Activated T-helper 2 cell treated with anti-CD3 and anti-CD28 coated beads, Interferon-gamma antibody, Interleukin-2, Interleukin-4, amounts not matched to agents 10 μg/mL and 5 μg/mL and 100 μg/mL, durations not matched to agents 14 hours and 24 hours and 36 hours (primary cell): ENCODE measurements at places on chromosomes 16 and 17. TPM values are rescaled to one million over a fixed set of nuclear protein-coding genes. Genes with fewer than 3 reads are reported as not detected.

Gene PPY
- total RNA-seq: not detected in 2 replicates

Gene PSMD3
- 193 and 196 TPM in 2 replicates for total RNA-seq

Gene KRTAP4-3
- not detected in 2 replicates for total RNA-seq

Gene ATP2C2
- total RNA-seq: not detected in 2 replicates

Gene FOXO3B
- 5.7 and 6.3 TPM in 2 replicates for total RNA-seq

Gene QRICH2
- total RNA-seq: 1.7 and 2.1 TPM in 2 replicates

Gene MYCBPAP
- total RNA-seq: 3.1 and 4.4 TPM in 2 replicates

Gene TM4SF5
- total RNA-seq: not detected in 2 replicates

Gene TBC1D3H
- not detected in 2 replicates for total RNA-seq

Gene NDEL1
- 66.6 and 66.9 TPM in 2 replicates for total RNA-seq

Gene PITPNM3
- total RNA-seq: 0.52 and 1.1 TPM in 2 replicates

Gene RPH3AL
- total RNA-seq: 3.2 and 3.5 TPM in 2 replicates

Gene MYH1
- total RNA-seq: not detected in 2 replicates

Gene OR3A1
- total RNA-seq: not detected in 2 replicates

Gene HOXB8
- not detected in 2 replicates for total RNA-seq

Gene SEZ6
- not detected in 2 replicates for total RNA-seq

Gene RHBDL3
- total RNA-seq: 0.11 and 0.18 TPM in 2 replicates

Gene ADAD2
- not detected in 2 replicates for total RNA-seq

Gene C16orf89
- total RNA-seq: not detected in 2 replicates

Gene ZNF624
- total RNA-seq: 2.8 and 4.9 TPM in 2 replicates

Gene RAB11FIP4
- 20.8 and 26.2 TPM in 2 replicates for total RNA-seq

Gene ZFPM1
- total RNA-seq: 12.9 and 14.5 TPM in 2 replicates

Gene CD79B
- 28.8 and 33.2 TPM in 2 replicates for total RNA-seq

Gene RCVRN
- not detected in 2 replicates for total RNA-seq

Gene NUBP1
- 33.9 and 35.9 TPM in 2 replicates for total RNA-seq

Gene C17orf107
- total RNA-seq: 0.76 and 1.3 TPM in 2 replicates

Gene RAMP2
- total RNA-seq: not detected in 2 replicates

Gene RTN4RL1
- 0.25 and 0.51 TPM in 2 replicates for total RNA-seq

Gene SOX8
- total RNA-seq: 0.78 and 1.2 TPM in 2 replicates

Gene TNFRSF17
- not detected in 2 replicates for total RNA-seq

Gene ARHGAP23
- 0.32 and 1.2 TPM in 2 replicates for total RNA-seq
